ENCODE measurements at places on chromosomes 6 and 20. TPM values are rescaled to one million over a fixed set of nuclear protein-coding genes. Genes with fewer than 3 reads are reported as not detected.

Gene CST7
- 41.9 TPM for polyA plus RNA-seq

Gene MEI4
- 0.05 TPM for polyA plus RNA-seq

Gene STK4
- polyA plus RNA-seq = 35.0 TPM

Gene ULBP1
- polyA plus RNA-seq = 0.68 TPM

Gene ACSS1
- polyA plus RNA-seq = 27.8 TPM

DNA sequence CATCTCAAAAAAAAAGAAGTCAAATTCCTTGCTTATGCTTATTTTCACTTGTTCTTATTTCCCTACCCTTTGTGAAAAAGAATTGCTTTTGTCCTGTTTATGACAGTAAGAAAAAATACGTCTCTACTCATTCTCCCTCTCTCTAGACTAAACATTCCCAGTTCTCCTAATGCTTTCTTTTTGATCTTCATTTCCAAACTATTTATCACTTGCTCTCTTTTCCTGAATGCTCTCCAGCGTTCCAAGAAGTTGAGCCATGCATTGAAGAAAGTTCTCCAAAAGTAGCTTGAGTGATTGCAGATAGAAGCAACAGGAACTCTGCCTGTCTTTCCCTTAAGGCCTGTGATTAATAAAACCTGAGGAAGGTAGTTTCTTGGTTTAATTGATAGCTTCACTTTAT lies 53.1 kb upstream of the TMEM170B start:
- DNase-seq = no peak

- no peak for DNase-seq
Measured at GRCh38 chr6:158769234-158769770, 49.9 kb downstream of the EZR start.

DNA sequence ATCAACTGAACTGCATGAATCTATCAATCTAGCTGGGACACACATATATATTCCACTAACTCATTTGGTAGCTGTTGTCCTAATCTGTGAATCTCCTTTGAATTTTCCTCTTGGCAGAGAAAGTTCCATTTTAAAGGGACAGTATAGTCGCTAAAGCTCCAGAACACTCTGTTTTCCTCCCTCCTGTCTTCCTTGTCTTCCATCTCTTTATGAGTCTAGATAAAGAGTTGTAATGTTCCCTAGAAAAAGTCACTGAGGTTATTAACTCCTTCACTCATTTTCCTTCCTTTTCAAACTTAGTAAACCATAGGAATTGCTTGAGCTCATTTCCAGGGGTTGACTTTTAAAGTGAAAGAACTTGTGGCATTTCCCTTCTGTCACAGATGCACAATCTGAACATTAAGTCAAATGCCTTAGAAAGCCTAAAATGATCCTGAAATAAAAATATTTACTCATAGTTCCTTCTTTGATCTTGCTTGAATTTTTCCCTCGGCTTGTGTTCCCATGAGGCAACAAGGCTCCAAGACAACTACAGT lies 198.4 kb downstream of the TRIM27 start:
- no peak for DNase-seq

- DNase-seq = no peak
Measured at GRCh38 chr6:4447639-4448330, 312.4 kb upstream of the ECI2 start.

GRCh38 chr20:21583486-21584168 lies 69.8 kb upstream of the NKX2-2 start:
- no peak for DNase-seq

DNA sequence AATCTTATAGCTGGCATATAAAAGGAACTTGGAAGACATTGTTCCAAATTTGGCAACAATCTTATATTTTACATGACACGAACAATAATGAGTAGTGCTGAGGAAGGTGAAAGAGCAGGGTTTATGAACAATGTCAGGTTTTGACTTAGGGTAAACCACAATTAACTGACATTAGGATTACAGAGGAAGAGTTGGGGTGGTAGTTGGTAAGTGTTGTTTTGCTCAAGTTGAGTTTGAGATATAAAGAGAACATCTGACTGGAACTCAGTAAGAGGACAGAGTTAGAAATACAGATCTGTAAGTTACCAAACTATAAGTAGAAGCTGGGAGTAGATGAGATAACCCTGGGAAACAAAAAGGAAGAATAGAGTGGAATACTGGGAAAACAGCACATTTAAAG lies 15.1 kb downstream of the RTN4IP1 start:
- DNase-seq = no peak

DNA sequence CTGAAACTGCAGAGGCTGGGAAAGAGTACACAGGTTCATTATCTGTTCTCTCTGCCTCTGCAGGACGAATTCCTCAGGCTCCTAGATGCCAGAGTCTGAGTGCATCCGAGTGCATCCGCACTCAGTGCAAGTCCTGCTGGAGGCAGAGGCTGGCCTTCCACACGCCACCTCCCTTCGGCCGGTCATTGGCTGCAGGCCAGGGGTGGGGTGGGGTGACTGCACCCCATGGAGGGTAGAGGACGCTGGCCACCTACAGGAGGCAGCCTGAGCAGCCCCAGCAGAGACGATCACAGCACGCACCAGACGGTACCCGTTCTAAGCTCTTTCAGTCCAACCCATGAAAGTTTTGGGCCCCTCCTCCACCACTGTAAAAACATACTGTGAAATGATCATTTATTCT lies 11.7 kb downstream of the SFT2D1 start:
- DNase-seq = no peak

Data from thymus (tissue), 14 donors.